IMR-90 (cell line): ENCODE measurements at places on chromosomes 5 and 9.

- DNase-seq, result peak; percentile 31
Observed at GRCh38 chr5:73266925-73267765, 94.2 kb downstream of the TMEM174 start.

GRCh38 chr9:15308511-15308910 is 1.5 kb upstream of the TTC39B start:
- DNase-seq, result peak; percentile 85

DNA sequence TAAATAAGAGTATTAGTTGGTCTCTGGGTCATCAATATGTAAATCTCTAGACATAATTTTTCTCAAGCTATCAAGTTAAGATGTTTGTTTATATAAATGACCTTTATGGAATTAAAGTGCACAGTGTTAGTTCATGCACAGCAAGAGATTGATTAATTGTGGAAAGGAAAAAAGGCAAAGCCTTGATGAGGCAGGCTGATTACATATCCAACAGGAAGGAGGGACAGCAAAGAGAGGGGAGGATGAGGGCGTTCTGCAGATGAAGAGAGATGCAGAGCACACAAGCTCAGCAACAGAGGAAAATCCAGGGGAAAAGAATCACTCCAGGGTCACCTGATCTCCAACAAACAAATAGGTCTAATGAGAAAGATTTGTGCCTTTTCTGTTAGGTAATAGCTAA is 16.5 kb downstream of the NTRK2 start:
- no peak for DNase-seq

DNA sequence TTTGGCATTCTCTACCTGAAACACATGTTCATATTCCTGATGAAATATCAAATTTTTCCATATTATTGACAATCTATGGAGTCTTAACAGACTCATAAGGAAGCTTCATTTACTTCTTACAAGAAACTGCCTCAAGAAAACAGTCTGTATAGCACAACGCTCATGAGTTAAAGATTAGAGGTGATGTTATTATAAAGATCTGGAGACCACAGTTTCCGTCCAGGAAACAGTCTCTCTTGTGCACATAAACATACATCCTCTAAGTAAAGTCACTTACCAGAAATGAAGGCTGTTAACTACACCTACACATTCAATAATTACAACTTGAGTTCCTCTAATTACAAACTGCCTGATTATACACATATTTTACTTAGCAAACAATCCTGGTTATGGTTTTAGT is 86.9 kb downstream of the RAPGEF6 start:
- DNase-seq, result no peak

DNA sequence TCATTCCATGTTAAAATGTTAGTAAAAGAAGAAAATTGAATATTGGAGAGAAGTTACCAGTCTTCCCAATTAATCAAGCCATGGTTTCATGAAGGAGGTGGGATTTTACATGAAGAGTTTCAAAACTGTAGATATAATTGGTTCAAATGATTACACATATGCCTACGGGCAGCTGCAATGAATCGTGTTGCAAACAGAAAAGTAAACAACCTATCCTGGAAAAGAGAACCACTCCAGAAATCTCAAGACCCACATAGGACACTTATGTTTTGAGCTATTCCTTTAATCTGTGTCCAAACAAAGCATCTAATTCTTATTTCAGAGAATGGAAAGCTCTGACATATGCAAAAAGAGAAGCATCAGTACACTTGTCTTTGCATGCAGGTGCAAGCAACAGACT is 340.2 kb downstream of the NDUFS4 start:
- DNase-seq, result no peak

DNA sequence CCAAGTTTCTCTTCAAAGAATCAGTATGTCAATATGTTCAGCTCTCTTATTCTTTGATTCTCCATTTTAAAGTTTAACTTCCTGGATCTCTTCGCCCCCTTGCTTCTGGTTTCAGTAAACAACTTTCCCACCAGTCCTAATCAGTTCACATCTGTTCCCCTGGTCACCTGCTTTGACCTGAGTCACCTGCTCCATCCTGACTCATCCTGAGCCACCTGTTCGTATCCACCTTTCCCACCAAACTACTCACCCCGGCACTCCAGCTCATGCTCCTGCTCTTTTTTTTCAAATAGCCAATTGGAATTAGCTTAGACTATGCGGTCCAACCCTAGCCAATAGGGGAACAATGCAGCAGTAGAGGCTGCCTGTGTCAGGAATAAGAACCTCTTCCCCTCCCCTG is 23.6 kb upstream of the CSF1R start:
- no peak for DNase-seq

- DNase-seq, result no peak
Observed at GRCh38 chr5:114789773-114790402, 379.8 kb downstream of the TRIM36 start.

DNA sequence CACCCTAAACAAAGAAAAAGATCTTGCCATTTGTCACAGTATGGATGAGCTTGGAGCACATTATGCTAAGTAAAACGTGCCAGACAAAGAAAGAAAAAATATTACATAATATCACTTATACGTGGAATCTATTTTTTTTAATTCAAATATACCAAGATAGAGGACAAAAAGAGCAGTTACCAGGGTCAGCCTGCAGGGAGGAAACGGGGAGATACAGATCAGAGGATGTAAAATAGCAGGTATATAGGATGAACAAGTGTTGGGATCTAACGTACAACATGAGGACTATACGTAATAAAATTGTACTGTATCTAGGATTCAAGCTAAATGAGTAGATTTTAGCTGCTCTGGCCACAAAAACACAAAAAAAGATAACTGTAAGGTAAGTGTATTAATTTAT is 247.5 kb downstream of the TMEM161B start:
- DNase-seq, result no peak

GRCh38 chr5:73902327-73903051 is 276.5 kb downstream of the ARHGEF28 start:
- peak; percentile 77 for DNase-seq

DNA sequence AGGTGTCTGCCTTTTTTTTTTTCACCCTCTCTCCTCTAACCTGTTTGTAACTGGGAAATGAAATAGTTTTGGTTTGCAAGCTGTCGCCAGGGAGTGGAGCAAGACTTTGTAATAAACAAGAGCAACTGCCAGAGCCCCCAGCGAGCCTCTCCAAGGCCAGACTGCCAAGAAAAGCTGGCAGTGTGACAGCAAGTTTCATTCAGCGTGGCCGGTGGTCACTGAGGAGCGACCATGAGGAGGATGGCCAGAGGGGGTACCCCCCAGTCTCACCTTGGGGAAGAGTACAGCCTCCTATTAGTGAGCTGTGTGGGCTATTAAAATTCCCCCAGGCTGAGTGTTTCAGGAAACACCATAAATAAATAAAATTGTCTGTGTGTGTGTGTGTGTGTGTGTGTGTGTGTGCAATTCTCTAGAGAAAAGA is 49.9 kb downstream of the ZFAND5 start:
- peak; percentile 47 for DNase-seq

DNA sequence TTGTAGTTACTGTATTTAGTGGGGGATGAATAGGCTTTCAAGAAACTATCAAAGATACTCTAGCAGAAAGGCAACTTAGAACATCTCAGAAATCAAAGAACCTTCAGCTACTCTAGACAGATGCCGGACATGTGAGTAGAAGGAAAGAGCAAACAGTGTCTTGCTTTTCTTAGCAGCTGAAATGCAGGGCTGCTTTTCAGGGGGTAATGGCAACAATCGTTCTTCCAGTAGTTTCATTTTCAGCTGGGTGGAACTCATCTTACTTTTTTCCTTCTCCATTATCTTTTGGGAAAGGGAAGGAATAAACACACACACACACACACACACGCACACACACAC is 281.6 kb downstream of the CRB2 start:
- peak; percentile 53 for DNase-seq

- no peak for DNase-seq
Observed at GRCh38 chr9:105114318-105114717, 130.1 kb upstream of the SLC44A1 start.
